Esophagus mucosa (tissue), 1 donor: ENCODE measurements at places on chromosomes 1 and 21. TPM values are rescaled to one million over a fixed set of nuclear protein-coding genes. Genes with fewer than 3 reads are reported as not detected.

DNA sequence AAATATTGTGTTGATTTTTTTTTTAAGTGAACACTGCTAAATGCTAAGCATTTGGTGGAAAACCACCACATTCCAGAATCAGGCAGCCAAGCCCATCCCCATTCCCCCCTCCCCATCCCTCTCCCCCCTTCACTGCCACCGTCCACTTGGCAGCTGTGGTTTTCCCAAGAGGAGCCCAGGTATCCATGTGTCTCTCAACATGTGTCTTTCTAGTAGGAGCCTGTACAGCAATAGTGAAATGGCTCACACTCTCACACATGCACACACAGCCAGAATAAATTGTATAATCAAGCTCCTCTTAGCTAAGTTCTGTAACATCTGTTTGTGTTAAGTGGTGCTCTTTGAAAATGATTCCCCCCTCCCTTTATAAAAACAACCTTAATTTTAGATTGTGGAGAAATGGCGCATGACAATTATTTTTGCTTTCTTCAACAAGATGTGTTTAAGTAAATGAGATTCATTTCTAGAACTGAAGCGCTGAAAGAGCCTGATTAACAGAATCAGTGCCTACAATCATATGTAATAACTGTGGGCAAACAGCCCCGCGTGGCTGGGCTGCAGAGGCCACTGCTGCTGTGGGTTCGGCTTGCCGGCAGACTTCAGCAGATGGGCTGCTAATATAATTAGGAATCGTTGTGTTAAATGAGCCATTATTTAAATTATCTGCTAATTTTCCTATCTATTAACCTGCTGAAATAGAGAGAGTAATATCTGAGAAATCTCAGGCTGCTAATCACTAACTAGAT, 43.3 kb downstream of the BACE2 start:
- ATAC-seq, result no peak

GRCh38 chr1:198564716-198565115, 24.2 kb upstream of the ATP6V1G3 start:
- ATAC-seq, result no peak

DNA sequence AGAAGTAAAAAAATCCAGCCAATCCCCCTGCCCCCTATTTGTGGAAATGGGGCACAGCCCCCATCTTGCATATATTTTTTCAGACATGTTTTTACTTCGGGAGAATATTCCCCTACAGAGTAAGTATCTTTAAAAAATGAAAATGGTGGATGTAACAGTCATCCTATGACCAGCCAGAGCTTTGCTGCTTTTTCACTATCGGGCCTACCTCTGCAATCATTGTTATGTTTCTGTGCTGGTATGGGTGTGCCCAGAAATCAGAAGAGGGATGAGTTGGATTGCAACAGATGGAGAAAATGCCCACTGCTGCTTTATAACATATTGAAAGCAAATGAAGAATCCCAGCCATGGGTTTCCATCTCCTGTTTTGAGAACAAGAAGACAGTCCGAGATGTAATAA, 2.9 kb downstream of the CD247 start:
- no peak for ATAC-seq

- ATAC-seq, result no peak
Measured at GRCh38 chr1:87495870-87496269, 167.2 kb downstream of the LMO4 start.

- ATAC-seq, result no peak
Measured at GRCh38 chr1:39488793-39489566, 2.5 kb upstream of the BMP8A start.

The PERM1 gene
- not detected for total RNA-seq

The RIPPLY3 gene
- not detected for total RNA-seq

GRCh38 chr1:171622152-171622462, at the start of gene MYOCOS:
TSS of gene MYOCOS (plus strand) at chr1:171622243. CDS start at chr1:171623884, 1,641 bp downstream.
- ATAC-seq, result no peak

DNA sequence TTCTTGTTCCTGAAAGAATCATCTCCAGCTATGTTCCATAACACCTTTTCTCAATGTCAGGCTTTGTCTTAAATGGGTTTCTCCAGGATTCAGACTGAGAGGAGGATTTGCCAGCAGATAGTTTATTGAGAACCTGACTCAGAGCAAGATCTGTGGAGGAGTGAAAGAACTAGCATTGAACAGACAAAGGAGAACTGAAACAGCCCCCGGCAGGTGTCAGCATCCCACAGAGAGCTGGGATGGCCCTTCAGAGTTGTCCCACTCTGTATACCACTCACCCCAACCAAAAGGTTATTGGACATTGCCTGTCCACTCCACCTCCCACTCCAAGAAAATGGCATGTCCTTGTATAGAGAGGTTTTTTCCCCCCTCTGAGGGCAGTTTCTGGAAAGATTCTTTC, 270.7 kb downstream of the PAPPA2 start:
- no peak for ATAC-seq

The FYB2 gene
- 0.36 TPM for total RNA-seq

The CSDE1 gene
- 414 TPM for total RNA-seq

DNA sequence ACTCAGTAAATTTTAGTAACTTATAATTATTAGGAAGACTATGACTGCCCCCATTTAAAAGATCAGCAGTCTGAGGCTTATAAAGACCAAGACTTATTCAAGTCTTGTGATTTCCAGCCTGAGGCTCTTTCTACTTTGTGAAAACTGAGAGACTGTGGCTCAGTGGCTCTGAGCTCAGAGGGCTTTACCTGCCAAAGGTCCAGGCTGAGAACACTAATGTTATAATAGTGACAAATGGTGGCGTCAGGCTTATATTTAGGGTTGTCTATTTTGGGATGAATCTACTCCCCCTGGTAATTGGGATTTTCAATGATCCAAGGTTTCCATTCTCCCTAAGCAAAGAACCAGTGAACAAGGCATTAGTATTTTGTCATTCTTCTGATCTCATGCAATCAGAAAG, 42.6 kb upstream of the EPS15 start:
- ATAC-seq, result no peak

The DTL gene
- total RNA-seq, result 6.7 TPM

The GJA9 gene
- 0.44 TPM for total RNA-seq

DNA sequence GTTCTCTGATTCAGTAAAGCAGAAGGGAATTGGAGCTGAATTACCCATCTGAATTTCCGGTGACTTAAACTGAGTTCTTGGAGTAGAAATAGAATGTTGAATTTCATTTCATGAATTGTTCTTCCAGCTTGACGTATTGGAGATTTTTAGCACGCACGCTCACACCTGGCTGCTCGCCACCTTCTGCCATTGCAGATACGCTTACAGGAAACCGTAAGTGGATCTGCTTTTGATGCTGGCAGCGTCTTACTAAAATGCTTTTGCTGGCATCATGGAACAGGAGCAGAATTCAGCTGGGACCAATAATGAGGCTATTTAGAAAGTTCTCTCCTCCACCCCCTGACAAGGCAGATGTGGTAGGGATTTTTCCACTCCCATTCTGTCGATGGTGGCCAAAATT, 17.7 kb upstream of the ELAVL4 start:
- ATAC-seq, result no peak

The MYOM3 gene
- 0.88 TPM for total RNA-seq

- no peak for ATAC-seq
Measured at GRCh38 chr1:3019516-3020051, 1.7 kb upstream of the ACTRT2 start.

The APCS gene
- not detected for total RNA-seq

The FLG2 gene
- total RNA-seq, result not detected

DNA sequence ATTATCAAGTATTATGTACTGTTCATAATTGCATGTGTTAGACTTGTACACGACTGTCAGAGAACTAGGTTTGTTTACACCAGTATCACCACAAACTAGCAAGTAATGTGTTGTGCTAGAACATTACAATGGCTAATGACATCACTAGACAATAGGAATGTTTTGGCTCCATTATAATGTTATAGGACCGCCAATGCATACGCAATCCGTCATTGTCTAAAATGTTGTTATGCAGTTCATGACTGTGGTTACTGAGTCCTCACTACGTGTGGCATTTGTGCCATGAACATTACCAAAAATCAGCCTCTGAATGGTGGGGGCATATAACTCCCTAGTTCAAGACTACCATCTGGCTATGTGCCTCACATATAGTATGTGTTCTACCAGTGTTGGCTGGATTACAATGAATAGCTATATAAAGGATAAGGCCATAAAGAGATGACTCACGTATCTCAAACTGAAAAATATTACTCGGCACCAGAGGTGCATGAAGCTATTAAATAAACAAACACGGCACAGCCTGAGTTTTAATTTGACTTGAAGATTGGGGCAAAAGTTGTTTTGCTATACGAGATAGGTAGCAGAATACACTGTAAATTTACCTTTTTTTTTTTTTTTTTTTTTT, 89.1 kb upstream of the COL24A1 start:
- ATAC-seq, result no peak

The RNF186 gene
- total RNA-seq, result 0.16 TPM

The CHIA gene
- not detected for total RNA-seq

- ATAC-seq, result no peak
Measured at GRCh38 chr1:223716302-223716862, 4.0 kb downstream of the CAPN2 start.

DNA sequence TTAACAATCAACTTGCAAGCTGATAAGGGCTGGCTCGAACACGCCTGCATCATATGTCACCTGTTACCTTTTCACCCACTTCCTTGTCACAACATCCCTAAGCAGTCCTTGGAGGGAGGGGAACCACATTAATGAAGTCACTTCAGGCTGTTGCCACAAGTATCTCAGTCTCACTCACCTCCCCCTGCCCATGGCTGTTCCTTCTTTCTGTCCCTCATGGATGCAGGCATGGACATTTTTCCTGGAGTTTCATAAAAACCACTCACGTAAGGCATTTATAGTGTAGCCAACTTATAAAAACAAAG, 76.8 kb upstream of the ANGPTL1 start:
- no peak for ATAC-seq

- no peak for ATAC-seq
Measured at GRCh38 chr1:209866201-209866600, 38.4 kb downstream of the UTP25 start.

The OLIG1 gene
- total RNA-seq, result not detected

GRCh38 chr1:68973459-68974244, 476.8 kb upstream of the DEPDC1 start:
- ATAC-seq, result peak; percentile 55

DNA sequence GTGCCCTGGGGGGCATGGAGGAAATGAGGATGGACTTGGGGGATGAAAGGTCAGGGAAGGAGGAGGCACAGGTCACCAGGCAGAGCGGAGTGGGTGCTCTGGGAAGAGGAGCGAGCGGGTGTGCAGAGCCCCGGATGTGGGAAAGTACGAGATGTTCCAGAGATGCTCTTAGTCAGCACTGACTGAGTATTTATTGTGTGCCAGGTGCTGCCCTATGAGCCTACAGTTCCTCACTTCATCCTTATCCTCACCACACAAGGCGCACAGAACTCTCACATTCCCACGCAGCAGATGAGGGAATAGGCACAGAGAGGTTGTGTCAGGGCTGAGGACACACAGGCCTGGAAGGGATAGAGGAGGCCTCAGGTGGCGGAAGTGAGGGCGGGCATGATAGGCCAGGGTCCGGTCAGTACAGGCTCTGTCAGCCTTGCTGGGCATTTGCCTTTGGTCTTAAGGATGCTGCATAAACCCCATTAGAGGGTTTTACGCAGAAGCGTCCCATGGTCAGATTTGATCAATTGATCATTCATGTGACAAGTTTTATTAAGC, 77.3 kb downstream of the ARHGEF10L start:
- no peak for ATAC-seq

GRCh38 chr1:22791831-22792347, 81.2 kb downstream of the EPHB2 start:
- ATAC-seq, result no peak

- no peak for ATAC-seq
Measured at GRCh38 chr1:78088486-78088885, 42.7 kb downstream of the GIPC2 start.

- peak; percentile 64 for ATAC-seq
Measured at GRCh38 chr21:41816583-41817165, 49.8 kb upstream of the RIPK4 start.

GRCh38 chr1:73331726-73332125, 866.2 kb downstream of the LRRIQ3 start:
- ATAC-seq, result no peak

GRCh38 chr1:9426291-9426711, 113.0 kb upstream of the SLC25A33 start:
- peak; percentile 31 for ATAC-seq

The UBE2U gene
- not detected for total RNA-seq

- ATAC-seq, result no peak
Measured at GRCh38 chr1:15080328-15081007, 73.1 kb upstream of the TMEM51 start.

The RSPH1 gene
- 0.24 TPM for total RNA-seq

The ANKRD35 gene
- total RNA-seq, result 13.7 TPM

DNA sequence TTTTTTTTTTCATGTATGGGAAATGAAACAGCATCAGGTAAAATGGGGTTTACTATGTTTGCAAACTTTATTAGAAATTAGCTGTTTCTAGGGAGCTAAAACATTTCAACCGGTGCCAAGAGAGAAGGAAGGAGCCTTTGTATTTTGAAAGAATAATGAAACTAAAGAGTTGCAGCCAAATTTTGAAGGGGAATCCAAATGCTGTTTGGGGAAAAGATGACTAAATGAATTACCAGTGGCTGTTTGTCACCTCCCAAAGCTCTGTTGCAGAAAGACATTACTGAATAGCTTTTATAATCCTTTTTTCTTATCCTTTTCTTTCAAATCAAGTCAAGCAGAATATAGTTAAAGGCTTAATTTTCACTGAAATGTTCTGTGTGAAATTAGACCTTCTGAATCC, 591.3 kb upstream of the ADGRL2 start:
- ATAC-seq, result no peak

GRCh38 chr1:223659711-223660110, 5.8 kb downstream of the CAPN8 start:
- no peak for ATAC-seq

The VHLL gene
- total RNA-seq, result not detected

The OR6K6 gene
- not detected for total RNA-seq

DNA sequence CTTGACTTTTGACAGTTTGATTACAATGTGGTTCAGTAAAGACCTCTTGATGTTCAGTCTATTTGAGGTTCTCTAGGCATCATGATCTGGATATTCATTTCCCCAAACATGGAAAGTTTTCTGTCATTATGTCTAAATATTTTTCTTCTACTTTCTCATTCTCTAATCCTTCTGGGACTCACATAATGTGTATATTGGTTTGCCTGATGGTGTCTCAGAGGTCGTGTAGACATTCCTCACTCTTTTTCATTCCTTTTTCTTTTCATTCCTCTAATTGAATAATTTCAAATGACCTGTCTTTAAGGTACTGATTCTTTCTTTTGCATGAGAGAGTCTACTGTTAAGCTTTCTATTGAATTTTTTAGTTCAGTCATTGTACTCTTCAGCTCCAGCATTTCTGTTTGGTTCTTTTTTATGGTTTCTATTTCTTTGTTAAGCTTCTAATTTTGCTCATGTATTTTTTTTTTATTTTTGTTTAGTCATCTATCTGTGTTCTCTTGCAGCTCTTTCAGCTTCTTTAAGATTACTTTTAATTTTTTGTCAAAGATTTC, 158.4 kb downstream of the GDAP2 start:
- ATAC-seq, result no peak

- ATAC-seq, result peak; percentile 67
Measured at GRCh38 chr1:16076865-16077238, 3.4 kb upstream of the FAM131C start.
